ENCODE measurements at places on chromosomes 2 and 18.

GRCh38 chr18:2451556-2451955 lies 119.7 kb downstream of the METTL4 start:
- DNase-seq: no peak

- peak; percentile 73 for DNase-seq
These were observed 2.1 kb downstream of the HK2 start for GRCh38 chr2:74835831-74836674.

- DNase-seq: no peak
These were observed 10.1 kb upstream of the BOK start for GRCh38 chr2:241548451-241548835.

DNA sequence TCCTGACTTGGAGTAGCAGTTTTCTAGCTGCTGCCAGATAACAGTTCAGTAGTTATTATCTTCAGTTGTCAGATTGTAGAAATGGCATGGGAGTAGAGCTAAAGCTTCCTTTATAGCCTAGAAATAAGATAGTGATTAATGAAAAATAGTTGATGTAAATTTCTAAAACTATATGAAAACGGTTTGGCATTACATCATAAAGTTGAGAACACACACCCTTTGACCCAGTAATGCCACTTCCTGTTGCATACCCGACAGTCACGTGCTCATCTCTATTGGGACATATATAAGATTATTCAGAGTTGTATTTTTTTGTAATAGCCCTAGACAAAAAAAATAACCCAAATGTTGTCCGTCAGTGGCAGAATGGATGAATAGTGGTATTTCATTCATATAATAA lies 39.4 kb upstream of the ASB1 start:
- DNase-seq: no peak

GRCh38 chr2:156145976-156146375 lies 186.5 kb downstream of the NR4A2 start:
- DNase-seq: no peak

GRCh38 chr2:142119347-142119746 lies 11.5 kb downstream of the LRP1B start:
- no peak for DNase-seq
